ENCODE measurements at places on chromosomes 13 and 19. TPM values are rescaled to one million over a fixed set of nuclear protein-coding genes. Genes with fewer than 3 reads are reported as not detected.

Gene CYP2B6
- not detected for total RNA-seq

Gene COL5A3
- total RNA-seq, result not detected

Gene CASP14
- total RNA-seq, result not detected

Gene PRSS57
- total RNA-seq, result 0.07 TPM

Gene APOC1
- 1.8 TPM for total RNA-seq

Gene LIN37
- 5.5 TPM for total RNA-seq

DNA sequence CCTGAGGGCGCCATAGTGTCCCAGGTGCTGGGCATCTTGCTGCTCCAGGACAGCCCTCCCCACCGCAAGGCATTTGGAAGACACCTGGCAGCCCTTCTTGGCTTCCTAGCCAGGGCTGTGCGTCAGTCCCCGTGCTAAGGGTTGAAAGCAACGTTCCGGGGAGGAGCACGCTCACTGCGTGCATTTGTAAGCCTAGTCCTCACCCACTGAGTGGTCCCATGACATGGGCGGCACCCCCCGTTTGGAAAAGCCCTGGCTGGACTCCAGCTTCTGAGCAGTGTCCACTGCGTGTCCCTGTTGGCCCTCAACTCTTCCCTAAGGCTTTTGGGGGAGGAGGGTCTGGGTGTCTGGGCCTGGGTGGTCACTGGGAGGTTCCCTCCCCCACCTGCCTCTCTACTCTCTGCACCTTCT lies 76.3 kb upstream of the GPR183 start:
- DNase-seq, result no peak

- no peak for DNase-seq
These were observed 1505.1 kb upstream of the SLC10A2 start for GRCh38 chr13:104571161-104571892.

- no peak for DNase-seq
These were observed 15.2 kb downstream of the COL4A2 start for GRCh38 chr13:110322126-110322827.

DNA sequence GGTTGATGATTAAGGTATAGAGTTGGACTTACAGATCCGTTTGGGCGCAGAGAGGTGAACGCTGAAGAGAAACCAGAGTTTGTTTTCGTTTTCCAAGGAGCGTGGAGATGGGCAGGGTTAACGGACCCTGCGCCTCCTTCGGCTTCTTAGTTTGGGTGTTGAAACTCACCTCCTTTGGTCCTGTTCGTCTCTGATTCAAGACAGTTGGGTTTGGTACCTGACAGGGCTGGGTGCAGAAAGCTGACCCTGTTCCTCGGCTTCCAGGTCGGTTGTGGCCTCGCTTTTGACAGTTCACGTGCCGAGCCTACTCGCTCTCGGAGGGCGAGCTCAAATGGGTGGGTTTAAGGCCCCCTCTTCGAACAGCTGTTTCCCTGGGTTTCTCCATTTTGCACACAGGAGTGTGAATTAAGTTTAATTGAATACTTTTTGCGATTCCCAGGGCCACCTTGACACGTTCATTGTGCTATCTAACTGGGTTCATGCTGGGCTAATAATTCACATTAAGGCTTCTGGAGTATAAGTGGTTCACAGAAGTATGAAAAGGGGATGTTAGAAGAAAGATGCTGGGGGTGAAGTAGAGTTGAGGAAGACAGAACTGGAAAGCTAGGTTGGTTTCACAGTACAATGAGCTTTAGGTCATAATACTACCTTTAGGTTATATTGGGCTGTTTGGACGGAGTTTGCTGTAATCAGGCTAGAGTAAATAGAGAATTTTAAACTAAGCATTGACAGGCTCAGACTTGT lies 638 bp downstream of the USPL1 start:
- no peak for DNase-seq

GRCh38 chr13:20388184-20388583 lies 137.5 kb downstream of the CRYL1 start:
- no peak for DNase-seq

DNA sequence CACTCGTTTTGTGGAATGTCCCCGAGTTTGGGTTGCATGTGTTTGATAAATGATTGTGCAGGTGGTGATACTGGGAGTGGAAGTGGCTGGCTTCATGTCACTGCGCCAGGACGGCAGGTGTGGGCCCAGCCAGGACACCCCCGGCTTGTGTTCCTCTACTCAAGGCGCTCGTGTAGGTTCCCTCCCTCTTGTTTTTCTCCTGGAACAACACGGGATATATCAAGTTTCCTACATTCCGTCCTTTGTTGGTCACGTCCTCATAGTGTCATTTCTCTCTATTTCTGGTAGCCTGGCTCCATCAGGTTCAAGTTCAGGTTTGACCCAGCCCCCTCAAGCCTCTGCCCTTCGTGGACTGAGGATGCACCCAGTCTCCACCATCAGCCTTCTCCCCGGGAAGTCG lies 16.3 kb downstream of the IL17D start:
- DNase-seq, result no peak

GRCh38 chr13:96104516-96104915 lies 14.6 kb downstream of the HS6ST3 start:
- DNase-seq, result no peak

DNA sequence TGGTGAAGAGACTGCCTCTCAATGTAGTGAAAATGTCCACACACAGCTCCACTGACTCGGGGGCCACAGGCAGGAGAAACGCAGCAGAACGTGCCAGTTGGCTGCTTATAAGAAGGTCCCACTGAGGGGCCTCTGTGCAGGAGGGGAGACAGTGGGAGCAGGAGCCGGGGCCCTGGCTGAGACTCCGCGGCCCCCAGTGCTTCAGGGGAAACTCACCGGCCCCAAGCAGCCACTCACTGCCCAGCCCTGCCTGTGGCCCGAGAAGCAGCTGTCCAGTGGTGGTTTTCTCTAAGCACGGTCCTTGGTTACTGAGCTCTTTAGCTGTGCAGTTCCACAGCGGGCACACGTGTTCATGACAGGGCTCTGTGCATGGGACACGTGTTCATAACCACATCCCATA lies 91.9 kb upstream of the MCF2L start:
- no peak for DNase-seq

- DNase-seq, result no peak
These were observed 353 bp downstream of the ENOX1 start for GRCh38 chr13:43786472-43786765.

DNA sequence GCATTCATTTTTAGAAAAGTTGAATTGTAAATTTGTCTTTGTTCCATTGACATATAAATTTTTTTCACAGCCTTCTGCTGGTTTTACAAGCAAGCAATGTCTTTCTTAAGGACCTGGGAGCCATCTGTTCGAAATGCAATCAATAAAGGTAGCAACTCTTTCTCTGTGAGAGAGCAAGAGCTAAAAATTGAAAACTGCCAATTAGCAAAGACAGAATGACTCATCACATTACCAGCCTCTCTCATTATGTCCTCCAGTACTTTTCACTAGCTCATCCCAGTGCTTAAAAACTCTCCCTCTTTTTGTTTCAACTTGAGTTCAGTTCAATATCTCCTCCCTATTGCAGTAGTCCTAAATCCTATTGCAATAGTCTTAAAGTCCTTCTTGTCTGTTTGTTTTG lies 760.7 kb upstream of the SLITRK6 start:
- DNase-seq, result no peak

DNA sequence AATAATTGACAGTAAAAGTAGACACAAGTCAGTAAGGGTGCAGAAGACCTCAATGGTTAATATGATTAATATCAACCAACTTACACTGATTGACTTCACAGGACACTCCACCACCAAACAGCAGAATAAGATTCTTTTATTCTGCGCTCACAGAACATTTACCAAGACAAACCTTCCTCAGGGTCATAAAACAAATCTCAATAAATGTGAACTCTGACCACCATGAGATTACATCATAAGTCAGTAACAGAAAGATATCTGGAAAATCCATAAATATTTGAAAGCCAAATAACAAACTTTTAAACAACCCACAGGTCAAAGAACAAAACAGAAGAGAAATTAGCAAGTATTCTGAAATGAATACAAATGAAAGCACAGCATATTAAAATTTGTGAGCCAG lies 99.7 kb downstream of the SPACA7 start:
- no peak for DNase-seq

- no peak for DNase-seq
These were observed 43.3 kb downstream of the INSR start for GRCh38 chr19:7250951-7251350.

DNA sequence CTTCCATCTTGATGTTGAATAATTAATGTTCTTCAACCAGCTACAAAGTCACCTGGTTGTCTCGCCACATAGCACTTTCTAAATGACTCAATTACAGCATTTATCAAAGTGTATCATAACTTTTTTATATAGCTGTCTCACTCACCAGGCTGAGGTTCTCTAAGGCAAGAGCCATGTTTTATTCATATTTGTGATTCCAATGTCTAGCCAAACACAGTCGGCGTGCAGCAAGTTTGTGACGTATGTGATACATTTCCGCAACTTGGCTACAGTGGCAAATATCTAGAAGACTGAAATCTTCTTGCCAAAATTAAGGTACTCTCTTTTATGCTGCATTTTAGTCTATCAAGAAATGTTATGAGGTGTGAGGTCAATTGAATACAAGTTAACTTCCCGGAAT lies 94.2 kb upstream of the WASF3 start:
- no peak for DNase-seq

DNA sequence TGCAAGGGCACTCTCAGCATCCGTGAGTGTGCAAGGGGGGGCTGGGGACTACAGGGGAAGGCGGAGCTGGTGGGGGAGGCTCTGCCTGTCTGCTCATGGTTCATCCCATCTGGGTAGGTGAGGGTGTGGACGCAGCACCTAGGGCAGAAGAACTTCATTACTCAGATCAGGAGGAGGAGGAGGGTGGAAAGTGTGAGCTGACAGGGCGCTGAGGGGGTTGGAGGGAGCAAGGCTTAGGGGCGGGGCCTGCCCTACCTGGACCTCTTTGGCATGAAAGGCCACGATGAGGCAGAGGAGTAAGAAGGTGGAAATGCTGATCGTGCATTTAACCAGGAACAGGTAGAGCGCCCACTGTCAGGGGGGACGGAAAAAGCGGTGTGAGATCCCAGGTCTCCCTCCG lies 4.5 kb downstream of the KCNN4 start:
- DNase-seq, result no peak

DNA sequence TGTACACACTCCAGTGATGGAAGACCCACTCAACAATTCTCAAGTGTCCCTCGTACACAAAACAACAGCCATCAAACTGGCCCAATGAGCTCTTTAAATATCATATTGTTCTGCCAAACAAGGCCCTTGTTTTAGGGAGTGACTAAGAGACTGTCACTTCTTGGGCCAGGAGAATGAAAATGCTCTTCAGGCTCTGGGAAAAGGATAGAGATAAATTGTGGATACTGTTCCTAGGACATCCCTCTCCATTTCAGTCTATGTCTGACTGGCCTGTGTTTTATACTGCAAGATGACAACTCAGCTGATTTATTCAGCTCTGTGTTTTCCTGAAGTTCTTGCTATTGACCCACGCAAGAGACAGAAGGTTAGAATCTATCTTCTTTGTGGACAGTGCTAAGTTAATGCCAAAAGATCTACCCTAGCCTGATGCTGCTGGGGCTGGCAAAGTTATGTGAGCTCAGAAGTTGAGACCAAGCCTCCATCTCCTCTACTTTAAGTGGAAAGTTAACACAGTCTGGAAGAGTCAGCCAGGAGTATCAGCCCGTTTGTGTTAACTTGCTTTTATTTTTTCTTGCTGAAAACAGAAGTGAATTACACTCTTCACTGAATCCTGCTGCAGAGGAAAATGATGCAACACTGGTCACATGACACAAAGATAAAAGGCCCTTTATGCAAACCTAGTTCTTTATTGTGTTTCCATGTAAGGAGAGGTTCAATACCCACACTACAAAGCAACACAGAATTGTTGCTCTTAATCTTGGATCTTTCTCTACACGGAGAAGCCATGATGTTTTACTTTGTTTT lies 14.6 kb downstream of the FRY start:
- no peak for DNase-seq

GRCh38 chr13:70841240-70842061 lies 733.2 kb upstream of the KLHL1 start:
- DNase-seq, result no peak

DNA sequence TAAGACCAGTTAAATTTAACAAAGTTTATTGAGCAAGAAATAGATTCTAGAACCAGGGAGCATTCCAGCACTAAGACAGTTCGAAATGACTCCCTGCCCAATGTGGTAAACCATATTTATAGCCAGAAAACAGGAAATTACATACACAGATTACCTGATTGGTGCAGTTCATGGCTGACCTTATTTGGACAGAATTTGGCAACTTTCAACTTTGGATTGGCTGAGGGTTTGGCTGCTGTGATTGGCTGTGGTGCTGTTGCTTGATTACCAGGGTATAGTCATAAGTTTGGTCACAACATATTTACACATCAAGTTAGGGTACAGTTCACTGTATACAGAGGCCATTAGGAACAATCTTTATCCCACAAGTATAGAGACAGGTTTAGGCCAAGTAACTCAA lies 984.8 kb upstream of the MIR17HG start:
- no peak for DNase-seq

DNA sequence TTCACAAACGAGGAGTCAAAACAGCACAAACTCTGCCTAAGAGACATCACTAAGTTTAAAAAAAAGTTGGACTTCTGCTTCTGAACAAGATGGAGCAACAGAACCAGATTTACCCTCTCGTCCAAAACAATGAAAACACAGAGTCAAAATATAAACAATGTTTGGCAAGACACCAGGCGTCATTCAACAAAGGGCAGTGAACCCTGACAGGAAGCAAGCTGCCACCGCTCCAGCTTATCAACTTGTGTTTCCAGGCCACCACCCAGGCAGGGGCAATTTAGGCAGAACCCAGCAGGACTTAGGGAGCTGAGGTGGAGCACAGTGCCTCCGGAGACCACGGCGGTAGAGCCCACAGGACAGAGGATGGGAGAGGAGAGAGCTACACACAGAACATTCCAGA lies 8.6 kb upstream of the NAPA start:
- peak; percentile 24 for DNase-seq

DNA sequence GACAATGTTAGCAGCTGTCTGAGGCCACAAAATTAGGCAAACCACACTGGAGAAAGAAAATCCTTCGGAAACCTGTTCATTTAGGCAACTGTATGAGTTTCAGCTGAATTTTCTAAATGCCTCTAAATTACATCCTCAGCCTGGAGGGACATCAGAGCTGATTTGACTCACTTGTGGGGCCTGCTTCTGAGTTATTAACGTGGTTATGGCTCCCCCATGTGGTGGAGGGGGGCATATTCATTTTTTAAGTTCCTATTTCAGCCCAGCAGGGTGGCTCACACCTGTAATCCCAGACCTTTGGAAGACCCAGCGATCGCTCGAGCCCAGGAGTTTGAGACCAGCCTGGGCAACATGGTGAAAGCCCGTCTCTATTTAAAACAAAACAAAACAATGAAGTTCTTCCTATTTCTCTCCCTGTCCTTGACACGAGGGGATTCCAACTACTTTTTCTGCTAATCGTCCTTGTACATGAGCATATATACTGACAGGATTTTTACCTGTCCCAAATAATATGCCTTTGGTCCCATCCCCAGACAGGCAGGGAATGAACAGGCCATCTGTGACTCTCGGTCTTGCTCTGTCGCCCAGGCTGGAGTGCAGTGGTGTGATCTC lies 31.5 kb upstream of the HIF3A start:
- DNase-seq, result peak; percentile 44

All from pulmonary artery endothelial cell (primary cell).